Left ventricle myocardium superior (tissue), 1 donor: ENCODE measurements at places on chromosomes 6 and 20.

DNA sequence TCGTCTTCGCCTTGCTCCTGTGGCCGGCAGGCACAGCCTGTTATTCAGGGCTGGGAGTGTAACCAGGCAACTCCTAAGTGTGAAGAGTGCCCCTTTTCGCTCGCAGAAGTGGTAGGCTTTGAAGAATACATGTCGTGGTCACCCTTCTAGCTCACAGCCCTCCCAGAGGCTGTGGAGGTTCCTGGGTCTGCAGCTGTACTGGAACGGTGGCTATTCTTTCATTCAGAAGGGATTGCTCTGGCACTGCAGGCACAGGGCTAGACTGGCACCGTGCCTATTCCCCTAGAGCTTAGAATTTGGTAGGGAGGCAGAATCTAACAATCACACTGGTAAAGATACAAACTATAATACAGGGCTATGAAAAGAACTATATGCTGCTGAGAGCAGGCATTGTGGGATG, 1.1 kb upstream of the SRSF12 start:
- DNase-seq = no peak

- no peak for DNase-seq
Observed at GRCh38 chr6:8059129-8059528, 5.1 kb downstream of the BLOC1S5 start.

DNA sequence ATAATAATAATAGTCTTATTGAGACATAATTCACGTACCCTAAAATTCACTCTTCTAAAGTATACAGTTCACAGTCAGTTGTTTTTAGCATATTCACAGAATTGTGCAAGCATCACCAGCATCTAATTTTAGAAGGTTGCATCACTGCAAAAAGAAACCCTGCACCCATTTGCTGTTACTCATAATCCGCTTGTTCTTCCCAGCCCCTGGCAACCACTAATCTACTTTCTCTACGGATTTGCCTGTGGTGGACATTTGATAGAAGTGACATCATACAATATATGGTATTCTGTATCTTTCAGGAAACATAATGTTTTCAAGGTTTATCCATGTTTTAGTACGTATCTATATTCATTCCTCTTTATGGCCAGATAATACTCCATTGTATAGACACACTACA, 41.5 kb upstream of the FAM184A start:
- DNase-seq = no peak

- no peak for DNase-seq
Observed at GRCh38 chr6:107801173-107801886, 22.8 kb downstream of the SCML4 start.

- no peak for DNase-seq
Observed at GRCh38 chr6:151118461-151119123, 121.2 kb upstream of the AKAP12 start.

- DNase-seq = no peak
Observed at GRCh38 chr20:22918286-22918983, 116.7 kb upstream of the SSTR4 start.
